ENCODE measurements at places on chromosomes 13 and 19. TPM values are rescaled to one million over a fixed set of nuclear protein-coding genes. Genes with fewer than 3 reads are reported as not detected.

DNA sequence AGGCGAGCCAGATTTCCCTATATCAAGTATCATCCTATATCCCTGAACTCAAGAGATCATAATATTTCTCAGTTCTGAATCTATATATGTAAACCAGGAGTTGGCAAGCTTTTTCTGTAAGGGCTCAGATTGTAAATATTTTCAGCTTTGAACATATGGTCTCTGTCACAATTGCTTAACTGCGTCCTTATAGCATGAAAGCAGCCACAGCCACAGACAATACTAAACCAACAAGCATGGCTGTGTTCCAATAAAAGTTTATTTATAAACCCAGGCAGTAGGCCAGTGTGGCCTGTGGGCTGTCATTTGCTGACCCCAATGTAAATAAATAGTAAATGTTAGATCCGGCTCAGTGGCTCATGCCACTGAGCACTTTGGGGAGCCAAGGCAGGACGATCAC lies 12.2 kb upstream of the MYH14 start:
- no peaks in the 10 kb centered on the region for H3K36me3 ChIP-seq
- no peak overlapping the region for H3K27ac ChIP-seq
- H3K27me3 ChIP-seq, result no peaks in the 10 kb centered on the region
- no peak for DNase-seq
- no peak overlapping the region for H3K4me3 ChIP-seq

- H3K36me3 ChIP-seq, result no peaks in the 10 kb centered on the region
- H3K27me3 ChIP-seq, result no peaks in the 10 kb centered on the region
- no peak overlapping the region for H3K4me3 ChIP-seq
- no peaks in the 10 kb centered on the region for H3K4me1 ChIP-seq
Observed at GRCh38 chr19:43605875-43606568, 5.9 kb upstream of the SRRM5 start.

DNA sequence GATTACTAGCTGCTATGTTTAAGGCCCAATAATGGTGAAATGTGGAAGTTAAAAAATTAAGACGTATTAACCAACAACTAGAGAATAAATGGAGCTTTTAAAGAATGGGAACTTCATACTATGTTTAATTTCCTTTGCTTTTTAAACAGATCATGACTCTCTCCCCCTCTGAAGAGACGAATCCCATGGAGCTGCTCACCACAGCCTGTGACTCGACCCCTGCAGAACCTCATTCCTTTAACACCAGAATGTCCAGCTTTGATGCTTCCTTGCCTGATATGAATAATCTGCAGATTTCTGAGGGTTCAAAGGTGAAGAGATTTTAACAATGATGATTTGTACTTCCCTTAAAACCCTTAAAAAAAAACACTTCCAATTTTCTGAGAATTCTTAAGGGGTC lies 53.0 kb downstream of the ZAR1L start:
- H3K4me1 ChIP-seq, result no peaks in the 10 kb centered on the region
- H3K4me3 ChIP-seq, result no peak overlapping the region
- H3K27ac ChIP-seq, result no peak overlapping the region
- H3K36me3 ChIP-seq, result no peaks in the 10 kb centered on the region
- no peak for DNase-seq

Gene ZNF780A
- total RNA-seq, result 251 TPM

Gene FGF21
- total RNA-seq, result not detected

Gene ZNF490
- 7.0 TPM for total RNA-seq
